EH (cell line): ENCODE measurements at places on chromosomes 2 and 18.

- DNase-seq, result no peak
Measured at GRCh38 chr18:8966821-8967220, 135.7 kb upstream of the NDUFV2 start.

DNA sequence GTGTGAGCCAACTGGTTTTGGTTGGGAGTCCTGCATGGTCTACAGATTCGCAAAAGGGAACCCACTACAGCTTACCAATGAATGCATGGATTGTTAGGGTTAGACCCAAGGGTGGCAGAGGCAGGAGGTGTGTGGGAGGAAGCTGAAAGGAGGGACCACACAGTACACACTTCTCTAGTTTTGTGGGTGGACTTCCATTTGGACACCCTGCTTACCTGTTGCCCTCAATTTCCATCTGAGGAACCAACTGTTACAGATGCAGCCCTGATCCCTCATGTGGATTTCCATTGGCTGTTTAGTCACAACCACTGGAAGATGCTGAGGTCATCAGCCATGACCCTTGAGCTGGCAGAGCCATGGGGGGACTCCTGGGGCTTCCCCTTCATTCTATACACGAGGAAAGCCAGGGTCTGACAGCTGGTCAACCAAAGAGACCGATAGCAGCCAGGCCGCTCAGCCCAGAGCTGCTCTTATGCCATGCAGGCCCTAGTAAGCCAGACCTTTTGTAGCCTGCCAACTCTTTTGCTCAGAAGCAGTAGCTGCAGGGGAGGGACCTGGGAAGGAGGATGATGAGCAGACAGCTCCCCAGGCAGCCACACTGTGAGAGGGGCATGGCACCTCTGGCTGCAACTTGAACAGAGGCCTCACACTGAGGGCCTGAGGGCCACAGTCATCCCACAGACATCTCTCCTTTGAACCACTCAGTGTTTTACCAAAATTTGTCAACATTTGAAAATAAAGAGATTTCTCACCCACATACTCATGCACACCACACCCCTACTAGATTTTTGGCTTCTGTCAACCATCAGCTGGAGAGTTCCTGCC, 162.1 kb downstream of the SETBP1 start:
- no peak for DNase-seq

DNA sequence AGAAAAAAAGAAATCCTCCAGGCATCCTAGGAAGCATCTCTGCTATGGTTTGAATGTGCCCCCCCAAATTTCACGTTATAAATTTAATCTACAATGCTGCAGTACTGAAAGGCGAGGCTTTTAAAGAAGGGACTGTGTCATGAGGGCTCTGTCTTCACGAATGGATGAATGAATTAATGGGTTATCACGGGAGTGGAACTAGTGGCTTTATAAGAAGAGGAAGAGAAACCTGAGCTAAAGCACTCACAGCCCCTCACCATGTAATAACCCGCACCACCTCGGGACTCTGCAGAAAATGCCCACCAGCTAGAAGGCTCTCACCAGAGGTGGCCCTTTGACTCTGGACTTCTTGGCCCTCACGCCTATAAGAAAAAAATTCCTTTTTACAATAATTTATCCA, 27.6 kb downstream of the RNU4ATAC start:
- DNase-seq, result no peak

- no peak for DNase-seq
Measured at GRCh38 chr18:9792565-9793245, 84.6 kb downstream of the RAB31 start.

- DNase-seq, result no peak
Measured at GRCh38 chr2:234344012-234344411, 152.9 kb downstream of the ARL4C start.

DNA sequence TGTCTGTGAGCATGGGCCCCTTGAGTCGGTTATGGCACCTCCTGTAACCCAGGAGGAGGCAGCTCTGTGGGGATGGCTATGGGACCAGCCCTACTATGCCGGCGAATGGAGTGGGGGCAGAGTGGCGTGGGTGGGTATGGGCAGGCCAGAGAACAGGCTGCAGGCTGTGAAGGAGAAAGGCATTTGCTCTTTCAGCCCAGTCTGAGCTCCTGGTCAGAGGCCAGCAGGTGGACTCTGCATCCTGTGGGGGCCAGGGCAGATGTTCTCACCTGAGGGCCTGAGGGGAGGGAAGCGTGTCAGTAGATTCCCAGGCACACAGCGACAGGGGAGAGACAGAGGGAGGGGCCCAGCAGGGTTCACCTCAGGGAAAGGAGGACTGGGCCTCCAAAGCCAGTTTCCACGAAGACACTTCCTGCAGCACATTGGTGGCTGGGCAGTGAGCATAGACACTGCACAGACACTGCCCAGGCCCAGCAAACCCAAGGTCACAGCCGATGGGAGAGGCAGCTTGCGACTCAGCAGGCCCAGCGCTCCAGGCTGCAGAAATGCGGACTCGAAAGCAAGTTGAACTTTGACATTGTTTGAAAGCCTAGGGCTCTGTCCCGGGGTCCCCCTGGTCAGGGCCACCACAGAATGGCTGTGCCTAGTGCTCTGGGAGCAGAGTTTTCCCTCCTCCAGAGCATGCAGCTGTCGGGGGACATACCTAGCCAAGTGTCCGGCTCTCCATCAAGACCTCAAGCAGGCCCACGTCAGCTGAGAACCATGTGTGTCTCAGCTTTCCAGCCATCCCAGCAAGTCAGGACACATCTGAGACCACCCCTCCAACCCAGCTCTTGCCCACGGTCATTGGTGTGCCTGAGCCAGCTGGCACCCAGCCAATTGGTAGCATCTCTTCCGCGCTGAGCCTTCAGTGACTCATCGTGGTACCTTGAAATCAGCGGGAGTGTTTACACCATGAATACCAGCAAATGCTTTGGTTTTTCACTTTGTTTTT, 53.8 kb downstream of the TGOLN2 start:
- DNase-seq, result peak; percentile 86

DNA sequence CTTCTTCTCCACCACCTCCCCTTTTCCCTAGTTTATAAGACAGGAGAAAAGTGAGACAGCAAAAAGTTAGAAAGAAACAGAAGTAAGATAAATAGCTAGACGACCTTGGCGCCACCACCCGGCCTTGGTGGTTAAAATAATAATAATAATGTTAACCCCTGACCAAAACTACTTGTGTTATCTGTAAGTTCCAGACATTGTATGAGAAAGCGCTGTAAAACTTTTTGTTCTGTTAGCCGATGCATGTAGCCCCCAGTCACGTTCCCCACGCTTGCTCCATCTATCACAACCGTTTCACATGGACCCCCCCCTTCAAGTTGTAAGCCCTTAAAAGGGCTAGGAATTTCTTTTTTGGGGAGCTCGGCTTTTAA, 1.5 kb upstream of the BUB1 start:
- DNase-seq, result peak; percentile 29

DNA sequence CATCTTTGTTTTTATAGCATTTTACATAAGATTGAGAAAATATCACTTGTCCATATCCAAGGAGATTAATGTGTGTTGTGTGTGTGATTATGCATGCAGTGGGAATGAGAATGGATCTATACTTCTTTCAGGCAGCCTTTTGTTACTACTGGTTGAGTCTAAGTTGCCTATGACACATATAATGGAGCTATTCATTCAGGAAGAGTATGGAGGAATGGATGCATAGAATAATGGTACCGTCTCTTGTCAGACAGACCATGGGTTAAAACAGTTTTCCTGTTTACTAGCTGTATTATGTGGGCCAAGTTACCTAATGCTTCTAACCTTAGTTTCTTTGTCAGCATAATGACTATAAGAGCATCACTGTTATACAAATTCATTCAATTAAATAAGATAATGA, 155.4 kb upstream of the KYNU start:
- no peak for DNase-seq

DNA sequence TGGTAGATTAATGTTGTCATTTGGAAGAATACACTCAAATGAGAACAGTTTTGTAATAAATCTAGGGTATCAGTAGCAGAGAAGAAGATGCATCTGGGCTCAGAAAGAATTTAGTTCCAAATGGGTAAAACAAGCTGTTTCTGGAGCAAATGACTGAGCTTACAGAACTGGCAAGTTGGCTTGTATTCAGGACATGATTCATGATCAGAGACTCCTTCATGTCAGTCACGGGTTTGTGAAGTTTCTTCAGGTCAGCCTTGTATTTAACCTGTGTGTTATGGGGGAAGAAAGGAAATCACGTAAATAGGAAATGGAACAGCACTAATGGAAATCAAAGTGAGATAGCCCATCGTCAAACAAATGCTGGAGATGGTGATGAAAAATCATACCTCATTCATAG, 109.1 kb downstream of the RIF1 start:
- DNase-seq, result peak; percentile 27

- no peak for DNase-seq
Measured at GRCh38 chr2:41169744-41170143, 717.9 kb upstream of the SLC8A1 start.

- peak; percentile 98 for DNase-seq
Measured at GRCh38 chr18:3623769-3624545, 174.0 kb downstream of the TGIF1 start.

- no peak for DNase-seq
Measured at GRCh38 chr2:229900012-229900411, 21.8 kb downstream of the TRIP12 start.

DNA sequence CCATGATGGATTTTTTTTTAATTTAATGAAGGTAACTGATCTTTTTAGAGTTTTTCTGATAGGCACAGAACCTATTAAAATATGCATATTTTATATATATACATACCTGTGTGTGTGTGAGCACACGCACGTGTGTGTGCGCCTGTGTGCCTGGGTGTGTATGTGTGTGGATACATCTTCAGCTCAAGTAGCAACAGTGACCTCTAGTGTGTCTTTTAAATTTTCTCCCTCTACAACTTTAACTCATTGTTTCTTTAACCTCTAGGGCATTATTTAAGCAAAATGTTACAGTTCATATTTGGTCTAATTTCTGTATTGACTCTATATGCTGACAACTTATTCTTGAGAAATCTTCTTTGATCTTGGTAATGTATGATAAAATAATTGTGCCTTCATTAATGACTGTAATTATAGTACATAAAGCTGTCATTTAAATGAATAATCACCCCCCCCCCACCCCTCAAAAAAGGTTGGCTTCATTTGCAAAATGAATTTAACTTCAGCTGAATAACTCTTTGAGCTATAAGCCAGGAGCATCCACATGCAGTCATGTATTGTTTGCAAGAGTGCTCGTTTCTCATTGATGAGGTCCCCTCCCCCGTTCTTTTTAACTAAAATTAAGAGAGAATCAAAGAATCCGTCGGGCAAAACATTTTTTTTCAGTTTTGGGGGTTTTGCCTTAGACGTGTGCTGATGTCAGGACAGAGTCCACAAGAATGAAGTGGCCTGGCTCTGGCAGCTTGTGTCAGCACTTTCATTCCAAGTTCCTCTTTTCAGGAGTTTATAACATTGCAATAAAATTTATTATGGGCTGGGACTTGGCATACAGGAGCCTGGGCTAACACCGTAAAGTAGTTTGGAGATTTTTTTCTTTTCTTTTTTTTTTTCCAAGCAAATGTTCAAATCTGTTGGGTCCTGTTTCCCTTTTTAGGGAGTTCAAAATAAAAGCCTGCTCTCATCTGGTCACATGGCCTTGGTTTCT, 80.0 kb downstream of the ETAA1 start:
- DNase-seq, result peak; percentile 72

DNA sequence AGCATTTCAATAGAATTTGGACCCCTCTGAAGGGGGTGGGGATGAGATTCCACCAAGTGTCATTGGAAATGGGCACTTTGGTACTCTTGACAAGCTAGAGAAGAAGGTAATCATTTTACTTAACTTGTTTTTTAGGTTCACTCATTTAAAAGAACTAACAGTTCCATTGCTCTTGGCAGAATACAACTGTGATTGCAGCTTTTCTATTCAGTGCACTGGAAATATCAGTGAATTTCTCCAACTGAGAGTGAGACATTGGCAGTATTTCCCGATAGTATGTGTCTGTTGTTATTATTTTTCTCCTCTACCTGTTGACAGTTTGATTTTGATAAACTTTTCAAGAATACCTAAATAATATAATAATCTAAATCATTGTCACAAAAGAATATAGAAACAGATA, 1356.7 kb upstream of the NXPH2 start:
- DNase-seq, result no peak

- no peak for DNase-seq
Measured at GRCh38 chr2:63048367-63049171, 2.1 kb upstream of the OTX1 start.

DNA sequence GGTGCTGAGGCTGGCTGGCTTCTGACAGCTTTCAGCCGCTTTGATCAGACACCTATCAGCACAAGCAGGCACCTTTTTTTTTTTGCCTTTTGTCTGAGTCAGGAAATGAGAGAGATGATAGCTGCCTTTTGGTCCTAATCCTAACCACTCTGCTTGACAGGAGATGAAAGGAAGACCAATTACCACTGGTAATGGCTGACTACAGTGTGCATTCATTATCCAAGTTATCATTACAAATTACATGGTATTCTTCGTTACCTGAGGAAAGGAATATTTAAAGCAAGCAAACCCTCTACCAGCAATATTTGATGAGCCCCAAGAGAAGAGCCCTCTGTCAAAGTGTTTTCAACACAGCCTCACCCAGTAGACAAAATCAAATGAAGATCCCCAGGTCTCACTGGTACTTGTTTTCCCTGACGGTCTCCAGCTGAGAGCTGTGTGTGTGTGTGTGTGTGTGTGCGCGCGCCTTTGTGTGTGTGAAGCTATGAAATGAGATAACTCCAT, 925.7 kb downstream of the DCDC2C start:
- DNase-seq, result no peak

DNA sequence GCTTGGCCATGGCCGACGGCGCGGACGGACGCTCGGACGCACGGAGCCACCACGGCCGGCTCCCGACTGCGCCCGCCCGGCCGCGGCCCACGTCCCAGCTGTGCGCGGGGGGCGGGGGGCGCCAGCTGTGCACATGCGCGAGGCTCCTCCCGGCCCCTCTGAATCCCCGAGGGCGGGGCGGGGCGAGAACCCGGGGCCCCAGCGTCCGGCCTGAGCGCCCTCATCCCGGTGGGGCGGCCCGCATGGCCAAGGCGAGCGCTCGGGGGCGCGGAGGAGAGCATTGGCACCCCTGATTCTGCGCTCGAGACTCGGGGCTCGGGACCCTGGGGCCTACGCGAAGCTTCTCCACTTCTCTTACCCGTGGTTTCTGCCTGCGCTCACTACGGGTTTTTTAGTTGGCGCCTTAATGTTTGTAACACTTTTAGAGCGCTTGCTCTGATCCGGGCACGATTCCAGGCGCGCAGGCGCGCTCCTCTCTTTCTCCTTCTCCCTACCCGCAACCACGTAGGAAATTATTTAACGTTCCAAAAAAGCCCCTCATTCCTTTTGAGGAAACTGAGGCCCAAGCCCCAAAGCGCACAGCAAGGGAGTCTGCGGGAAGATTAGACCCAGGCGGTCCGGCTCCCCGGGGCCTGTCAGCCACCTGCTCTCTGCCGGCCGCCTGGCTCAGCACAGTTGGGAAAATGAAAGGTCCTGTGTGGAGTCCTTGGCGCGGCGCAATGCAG, at the start of gene PXDN:
Gene PXDN, minus strand, starts transcription at position 70 of the 725 bp plus-strand sequence. Its CDS starts 60 bp downstream, at position 10.
- DNase-seq, result peak; percentile 74

DNA sequence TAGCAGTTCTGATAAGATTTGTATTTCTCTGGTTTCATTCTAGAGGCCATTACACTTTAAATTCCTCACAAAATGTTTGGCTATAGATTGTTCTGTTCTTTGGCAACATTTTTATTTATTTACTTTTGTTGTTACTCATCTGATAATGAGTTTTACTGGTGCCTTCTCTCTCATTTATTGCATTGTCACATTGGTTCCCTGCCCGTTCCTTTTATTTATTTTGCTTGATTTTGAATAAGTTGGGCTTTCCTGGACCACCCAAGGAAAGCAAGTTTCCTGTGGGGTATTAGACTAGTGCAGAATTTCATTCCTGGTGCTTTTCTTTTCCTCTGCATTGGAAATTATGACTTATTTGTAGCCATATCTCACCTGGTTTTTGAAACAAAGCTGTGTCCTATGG, 232.0 kb downstream of the SOCS6 start:
- DNase-seq, result no peak
